ENCODE measurements at places on chromosomes 16 and 17. TPM values are rescaled to one million over a fixed set of nuclear protein-coding genes. Genes with fewer than 3 reads are reported as not detected.
A peak's percentile ranks its signal among the peaks of the same experiment; 100 is the strongest.

Gene TMEM204
- 7.2 TPM for total RNA-seq

Gene SCPEP1
- 11.6 TPM for total RNA-seq

Gene SPATA2L
- 13.8 TPM for total RNA-seq

Gene HSF5
- total RNA-seq, result 0.18 TPM

Gene ATPAF2
- 25.9 TPM for total RNA-seq

Gene USP32
- 25.9 TPM for total RNA-seq

Gene NOD2
- total RNA-seq, result 0.68 TPM

Gene KIF22
- total RNA-seq, result 27.2 TPM

Gene SYT17
- total RNA-seq, result 7.7 TPM

Gene OSGIN1
- 89.4 TPM for total RNA-seq

Gene FAM117A
- total RNA-seq, result 5.3 TPM

- DNase-seq, result no peak
These were observed 30.3 kb downstream of the MRTFB start for GRCh38 chr16:14101415-14101814.

- DNase-seq, result no peak
These were observed 21.4 kb downstream of the RPS6KB1 start for GRCh38 chr17:59914274-59914854.

DNA sequence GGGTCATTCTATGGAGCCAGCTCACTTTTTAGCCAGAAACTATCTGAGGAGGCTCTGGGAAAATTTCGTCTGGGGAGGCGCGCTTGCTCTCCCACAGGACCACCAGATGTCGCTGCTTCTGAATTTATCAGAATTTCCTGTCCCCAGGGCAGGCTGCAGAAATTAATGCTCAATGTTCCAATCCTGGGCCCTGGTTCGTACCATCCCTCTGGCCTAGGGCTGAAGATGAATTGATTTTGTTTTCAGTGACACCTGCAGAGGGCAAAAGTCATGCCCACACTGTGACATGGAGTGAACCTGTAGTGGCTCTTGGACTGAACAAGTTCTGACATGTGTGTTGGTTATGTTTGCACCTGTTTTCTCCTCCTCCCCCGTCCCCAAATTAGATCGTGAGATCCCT is 482.6 kb downstream of the NPIPA7 start:
- DNase-seq, result peak; percentile 61

- no peak for DNase-seq
These were observed 65.6 kb downstream of the SDR42E1 start for GRCh38 chr16:81945665-81946064.

GRCh38 chr16:57265850-57266530 is 18.5 kb downstream of the PLLP start:
- DNase-seq, result no peak

- DNase-seq, result peak; percentile 78
These were observed 1.2 kb downstream of the GPR142 start for GRCh38 chr17:74368341-74369081.

GRCh38 chr16:8243981-8244380 is 346.3 kb downstream of the TMEM114 start:
- no peak for DNase-seq

- DNase-seq, result no peak
These were observed 67.7 kb upstream of the GSG1L start for GRCh38 chr16:28131181-28131580.

GRCh38 chr16:15586716-15587115 is 56.2 kb downstream of the MARF1 start:
- no peak for DNase-seq

DNA sequence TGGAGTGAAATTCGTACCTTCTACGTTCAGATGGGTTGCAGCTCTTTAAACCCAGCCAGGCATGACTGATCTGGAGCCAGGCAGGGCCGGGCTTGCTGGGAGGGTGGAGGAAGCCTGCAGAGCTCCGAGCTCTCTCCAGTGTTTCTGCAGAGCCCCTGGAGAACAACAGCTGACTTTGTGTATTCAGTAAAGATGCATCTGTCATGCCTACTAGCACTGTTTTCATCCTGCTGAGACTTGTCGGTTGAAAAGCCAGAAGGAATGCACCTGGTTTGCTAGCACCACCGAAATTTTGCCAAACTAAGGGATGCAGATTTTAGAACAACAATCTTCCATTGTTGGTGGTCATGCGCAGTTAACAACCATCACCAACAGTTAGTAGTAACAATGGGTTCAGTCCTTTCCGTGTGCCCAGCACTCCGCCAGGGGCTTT is 22.4 kb upstream of the SCNN1B start:
- no peak for DNase-seq

DNA sequence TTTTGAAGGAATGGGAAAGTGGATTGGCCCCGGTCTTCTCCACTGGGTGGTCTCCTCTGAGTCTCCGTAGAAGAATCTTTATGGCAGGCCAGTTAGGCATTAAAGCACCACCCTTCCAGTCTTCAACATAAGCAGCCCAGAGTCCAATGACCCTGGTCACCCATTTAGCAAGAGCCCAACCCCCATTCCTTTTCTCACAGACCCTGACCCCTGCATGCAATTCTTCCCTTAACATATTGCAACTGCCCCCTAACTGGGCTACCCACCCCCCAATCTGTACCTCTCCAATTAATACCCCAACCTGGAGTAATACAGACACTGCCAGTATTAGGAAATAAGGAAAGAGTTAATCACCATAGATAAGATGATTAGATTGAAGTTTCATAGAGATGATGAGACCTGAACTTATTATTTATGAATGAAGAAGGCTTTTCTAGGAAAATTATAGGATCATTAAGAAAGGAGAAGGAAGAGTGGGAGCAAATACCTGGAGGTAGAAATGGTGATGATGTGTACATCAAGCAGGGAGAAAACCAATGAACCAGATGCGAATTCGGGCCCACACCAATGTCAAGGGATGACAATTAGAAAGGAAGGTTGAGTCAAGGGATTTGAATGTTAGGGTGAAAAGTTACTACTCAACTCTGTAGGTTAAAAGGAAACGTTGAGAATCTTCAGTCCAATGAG is 2.4 kb downstream of the CCL2 start:
- DNase-seq, result no peak

- no peak for DNase-seq
These were observed 9.7 kb downstream of the SPNS3 start for GRCh38 chr17:4443476-4443875.

DNA sequence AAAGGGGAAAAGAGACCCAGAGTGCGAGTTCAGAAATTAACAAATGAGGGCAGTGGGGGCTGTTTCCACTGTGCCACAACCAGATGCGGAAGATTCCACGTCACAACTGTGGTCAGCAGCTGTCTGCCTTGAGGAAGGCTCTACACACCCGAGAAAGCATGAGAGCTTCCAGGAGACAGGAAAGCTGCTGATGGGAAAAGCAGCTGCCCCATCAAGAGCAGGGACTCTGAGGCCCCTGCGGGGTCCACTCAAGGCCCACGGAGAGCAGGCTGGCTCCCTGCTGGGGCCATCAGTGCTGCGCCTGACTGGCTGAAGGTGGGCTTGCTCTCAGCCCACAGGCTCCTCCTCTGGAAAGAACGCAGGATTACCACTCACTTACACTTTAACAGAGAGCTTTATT is 14.8 kb upstream of the TRAP1 start:
- DNase-seq, result no peak

DNA sequence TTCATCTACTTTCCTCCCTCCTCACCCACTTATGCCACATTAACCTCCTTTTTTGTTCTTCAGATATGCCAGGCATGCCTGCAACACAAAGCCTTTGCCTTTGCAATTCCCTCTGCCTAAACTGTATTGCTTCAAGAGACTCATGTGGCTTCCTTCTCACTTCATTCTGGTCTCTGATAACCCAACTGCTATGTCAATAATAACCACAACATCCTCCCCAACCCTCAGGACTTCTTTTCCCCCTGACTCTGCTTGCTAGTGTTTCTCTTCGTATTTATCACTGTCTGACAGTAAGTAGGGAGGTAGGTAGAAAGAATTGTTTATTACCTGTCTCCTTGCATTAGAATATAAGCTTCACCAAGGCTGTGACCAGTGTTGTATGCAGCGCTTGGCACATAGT is 22.4 kb downstream of the RBL2 start:
- no peak for DNase-seq

DNA sequence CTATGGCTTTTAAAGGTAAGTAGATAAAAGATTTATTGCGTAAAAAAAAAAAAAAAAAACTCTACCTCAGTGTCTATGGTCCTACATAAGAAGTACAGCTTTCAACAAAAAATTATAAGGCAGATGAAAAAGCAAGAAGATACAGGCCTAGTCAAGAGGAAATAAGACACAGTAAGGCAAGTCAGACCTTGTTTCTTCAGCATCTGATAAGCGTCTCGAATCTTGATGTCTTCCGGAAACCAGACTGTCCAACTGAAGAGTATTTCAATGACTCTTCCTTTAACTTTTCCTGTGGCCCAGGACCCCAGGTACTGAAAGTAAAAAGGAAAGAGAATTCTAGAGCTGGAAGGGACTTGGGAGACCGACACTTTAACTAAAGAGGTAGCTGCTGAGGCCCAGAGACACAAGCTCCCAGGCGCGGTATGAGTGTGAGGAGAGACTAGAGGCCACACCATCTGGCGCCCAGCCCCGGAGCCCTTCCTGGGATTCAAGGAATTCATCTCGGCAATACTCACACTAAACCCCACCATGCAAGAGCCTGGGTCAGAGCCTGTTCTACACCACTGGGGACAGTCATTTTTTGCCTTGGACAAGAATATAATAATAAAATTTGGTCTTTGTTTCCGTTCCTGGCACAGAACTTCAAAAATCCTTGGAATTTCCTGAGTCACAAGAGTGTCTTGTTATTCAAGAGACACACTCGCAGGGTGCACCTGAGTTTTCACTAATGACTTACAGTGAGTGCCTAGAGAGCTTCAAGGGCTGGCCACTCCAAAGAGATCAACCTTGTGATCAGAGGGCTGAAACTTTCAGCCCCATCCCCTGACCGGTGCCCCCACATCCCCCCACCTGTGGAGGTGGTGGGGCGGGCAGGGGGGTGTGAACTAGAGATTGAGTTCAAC is 18.6 kb downstream of the GGA2 start:
- no peak for DNase-seq
